Stimulated activated CD8-positive, alpha-beta memory T cell treated with anti-CD3 and anti-CD28 coated beads, Interleukin-15, amount 100 ng/mL, for 1 hour (primary cell): ENCODE measurements at places on chromosomes 11 and 22.
A peak's percentile ranks its signal among the peaks of the same experiment; 100 is the strongest.

GRCh38 chr11:111307472-111308108 is 9.2 kb downstream of the POU2AF3 start:
- DNase-seq: no peak

DNA sequence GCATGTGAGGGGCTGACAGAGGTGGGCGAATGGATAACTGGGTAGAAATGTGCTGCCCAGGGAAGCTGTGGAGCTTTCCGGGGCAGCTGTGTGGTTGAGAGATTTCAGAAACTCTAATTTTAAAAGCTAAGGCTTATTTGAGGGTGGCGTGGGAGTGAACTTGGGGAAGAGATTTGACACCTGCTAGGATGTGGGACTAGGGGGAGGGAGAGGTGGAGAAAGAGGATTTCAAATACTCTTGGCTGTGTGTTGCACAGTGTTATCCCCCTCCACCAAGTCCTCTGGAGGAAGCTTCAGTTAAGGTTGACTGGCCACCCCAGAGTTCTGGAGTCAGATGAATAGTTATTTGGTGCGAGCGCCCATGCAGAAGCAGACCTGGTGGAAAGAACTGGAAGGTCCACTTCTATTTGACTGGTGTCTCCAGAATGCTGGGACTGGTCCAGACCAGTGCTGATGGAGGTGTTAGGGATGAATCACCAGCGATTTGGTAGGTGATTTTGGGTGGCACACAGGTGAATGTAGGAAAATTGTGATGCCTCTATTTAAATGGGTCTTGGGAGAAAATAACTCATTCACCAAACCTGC is 72.8 kb upstream of the ALX4 start:
- DNase-seq: no peak

- DNase-seq: peak; percentile 10
These were observed 109.8 kb downstream of the NAT10 start for GRCh38 chr11:34214961-34215805.

- no peak for DNase-seq
These were observed 8.0 kb downstream of the DENND6B start for GRCh38 chr22:50318698-50319411.

- no peak for DNase-seq
These were observed 942 bp upstream of the RPS6KA4 start for GRCh38 chr11:64357904-64358535.

GRCh38 chr11:77088236-77089003 is 14.2 kb upstream of the OMP start:
- no peak for DNase-seq

DNA sequence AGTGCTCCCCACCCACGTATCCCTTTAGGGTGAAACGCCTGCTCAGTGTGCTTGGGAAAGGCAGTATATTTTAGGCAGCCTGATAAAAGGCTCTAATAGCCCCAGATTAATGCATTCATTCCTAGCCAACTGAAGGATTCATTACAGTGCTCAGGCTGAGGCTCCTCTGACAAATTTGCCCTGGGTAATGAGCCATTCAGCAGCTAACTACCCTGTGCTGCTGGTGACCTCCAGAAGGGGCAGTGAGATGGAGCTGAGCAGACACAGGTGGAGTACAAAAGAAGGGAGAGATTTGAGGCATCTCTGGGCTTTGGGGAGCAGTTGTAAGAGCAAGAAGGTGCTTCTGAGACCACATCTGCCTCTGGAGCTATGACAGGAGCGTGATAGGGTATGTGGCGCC is 817.0 kb downstream of the NTM start:
- DNase-seq: no peak

DNA sequence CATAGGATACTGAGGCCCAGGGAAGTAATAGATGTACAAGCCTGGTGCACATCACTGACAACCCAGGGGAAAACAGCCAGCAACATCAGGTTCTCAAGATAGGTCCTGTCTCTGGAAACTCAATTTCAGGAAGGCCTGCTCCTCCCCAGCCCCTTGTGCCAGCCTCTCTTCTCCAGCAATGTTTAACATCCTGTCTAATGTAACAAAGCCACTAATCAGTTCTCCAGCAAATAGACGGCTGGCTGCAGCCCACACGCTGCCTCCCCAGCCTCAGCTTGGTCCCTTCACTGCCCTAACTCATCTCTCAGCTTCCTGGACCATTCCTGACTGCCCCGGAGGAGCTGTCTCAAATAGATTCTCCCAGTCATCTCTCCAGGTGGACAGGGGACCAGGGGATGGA is 37.8 kb downstream of the RPL27A start:
- no peak for DNase-seq

GRCh38 chr11:105719073-105719822 is 109.4 kb downstream of the GRIA4 start:
- no peak for DNase-seq

- DNase-seq: no peak
These were observed at the start of gene TRIM6 for GRCh38 chr11:5596607-5597201. TSS of gene TRIM6 (plus strand) at chr11:5596637. CDS start at chr11:5596898, 261 bp downstream.

DNA sequence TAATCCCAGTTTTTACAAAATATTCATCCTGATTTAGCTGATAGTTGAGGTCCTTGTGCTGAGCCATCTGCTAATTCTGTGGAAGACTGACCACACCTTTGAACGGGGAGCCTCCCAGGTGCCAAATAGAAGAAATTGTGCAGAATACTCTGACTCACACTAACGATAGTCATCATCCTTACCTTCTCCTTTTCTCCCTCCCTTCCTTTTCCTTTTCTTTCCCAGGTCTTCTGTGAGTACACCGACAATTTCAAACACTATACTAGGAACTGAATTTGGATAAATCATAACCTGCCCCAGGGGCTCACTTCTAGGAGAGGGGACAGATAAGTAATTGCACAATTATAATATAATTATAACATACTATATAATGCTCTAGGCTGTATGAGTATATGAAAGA is 73.1 kb upstream of the CTSC start:
- DNase-seq: no peak

DNA sequence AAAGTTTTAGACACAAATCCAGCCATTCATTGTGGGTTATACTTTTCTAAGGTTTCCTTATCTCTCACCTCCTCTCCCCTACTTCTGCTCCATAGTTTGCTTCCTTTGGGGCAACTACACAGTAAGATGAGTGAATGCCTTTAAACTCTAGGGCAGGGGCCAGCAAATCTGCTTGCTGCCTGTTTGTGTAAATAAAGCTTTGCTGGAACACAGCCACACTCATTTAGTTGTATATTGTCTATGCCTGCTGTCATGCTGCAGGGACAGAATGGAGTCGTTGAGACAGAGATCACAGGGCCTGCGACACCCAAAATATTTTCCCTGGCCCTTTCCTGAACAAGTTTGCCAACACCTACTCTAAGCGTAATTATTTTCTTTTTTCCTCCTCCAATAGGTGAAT is 58.7 kb downstream of the TECTA start:
- no peak for DNase-seq

DNA sequence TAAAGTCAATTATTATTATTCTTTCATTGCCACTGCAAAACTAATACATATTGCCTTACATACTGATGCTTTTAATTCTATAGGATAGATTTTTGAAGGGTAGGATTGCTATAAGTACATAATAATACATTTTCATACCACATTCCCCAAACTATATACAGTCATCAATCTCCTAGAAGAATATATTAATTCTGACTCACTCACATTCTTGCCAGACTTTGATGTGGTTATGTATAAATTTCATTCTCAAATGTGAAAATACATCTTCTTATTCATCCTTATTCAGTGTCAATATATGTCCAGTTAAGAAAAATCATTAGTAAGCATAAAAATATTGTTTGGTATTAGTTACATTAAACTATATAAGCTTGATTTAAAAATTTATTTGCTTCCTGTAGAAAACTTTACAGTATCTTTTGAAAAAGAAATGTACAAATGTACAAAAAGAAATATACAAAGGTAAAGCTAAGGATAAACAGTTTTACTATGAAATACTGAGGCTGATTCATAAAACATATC is 458.8 kb upstream of the CNTN5 start:
- no peak for DNase-seq

GRCh38 chr11:107218123-107219013 is 200.1 kb upstream of the GUCY1A2 start:
- DNase-seq: no peak

- no peak for DNase-seq
These were observed 92.8 kb downstream of the FAR1 start for GRCh38 chr11:13761250-13761649.

- no peak for DNase-seq
These were observed 320.5 kb upstream of the ANO3 start for GRCh38 chr11:26011474-26011873.

- no peak for DNase-seq
These were observed 18.9 kb upstream of the RFPL3 start for GRCh38 chr22:32338757-32339156.

DNA sequence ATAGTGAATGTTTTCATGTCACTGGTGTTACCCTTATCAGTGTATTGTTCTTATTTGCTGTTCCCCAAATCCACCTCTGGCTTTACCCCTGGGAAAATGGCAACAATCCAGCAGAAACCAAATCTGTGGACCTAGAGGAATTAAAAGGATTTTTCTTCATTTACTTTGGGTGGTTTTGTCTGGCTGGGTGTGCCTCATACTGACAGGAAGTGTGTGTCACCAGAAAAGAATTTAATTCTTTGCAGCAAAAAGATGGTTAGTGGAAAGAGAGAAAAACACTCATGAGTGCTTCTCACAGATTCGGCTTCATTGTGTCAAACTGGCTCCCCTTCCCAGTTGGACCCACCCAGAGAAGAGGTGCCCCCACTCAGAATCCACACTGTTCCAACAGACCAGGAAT is 38.9 kb downstream of the FZD4 start:
- DNase-seq: no peak

GRCh38 chr11:44282620-44283019 is 27.3 kb downstream of the ALX4 start:
- no peak for DNase-seq

DNA sequence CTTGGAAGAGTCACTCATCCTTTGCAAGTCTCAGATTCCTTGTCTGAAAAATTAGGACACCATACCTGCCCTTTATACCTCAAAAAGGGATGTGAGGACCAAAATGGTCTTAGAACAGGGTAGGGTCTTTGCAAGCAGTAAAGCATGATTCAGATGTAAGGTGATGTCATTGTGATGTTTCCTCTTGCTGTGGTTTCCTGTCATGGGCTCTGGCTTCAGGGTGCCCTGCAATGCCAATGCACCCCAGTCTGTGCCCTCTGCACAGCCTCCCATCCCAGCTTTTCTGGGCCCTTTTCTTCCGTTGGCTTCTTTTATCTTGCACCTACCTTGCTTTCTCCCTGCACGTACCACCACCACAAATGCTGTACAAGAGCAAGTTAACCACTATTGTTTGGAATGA is 87.8 kb upstream of the NNMT start:
- DNase-seq: no peak

DNA sequence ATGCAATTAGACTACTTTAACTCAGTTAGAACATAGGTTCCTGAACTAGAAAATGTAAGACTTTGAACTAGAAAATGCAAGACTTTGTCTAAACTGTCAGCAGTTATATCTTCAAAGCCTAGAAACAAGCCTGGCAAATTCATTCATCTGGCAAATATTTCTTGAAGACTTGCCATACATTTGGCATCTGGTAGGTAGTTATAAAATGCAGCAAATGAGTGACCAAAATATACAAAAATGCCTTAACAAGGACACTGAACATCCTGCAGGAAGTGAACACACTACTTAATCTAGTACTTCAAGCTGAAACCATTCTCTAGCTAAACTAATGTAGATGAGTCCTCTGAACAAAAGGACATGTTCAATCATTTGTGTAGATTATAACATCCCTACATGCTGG is 84.7 kb upstream of the SCUBE2 start:
- DNase-seq: no peak

- no peak for DNase-seq
These were observed 6.6 kb downstream of the MPPED2 start for GRCh38 chr11:30579415-30580175.

DNA sequence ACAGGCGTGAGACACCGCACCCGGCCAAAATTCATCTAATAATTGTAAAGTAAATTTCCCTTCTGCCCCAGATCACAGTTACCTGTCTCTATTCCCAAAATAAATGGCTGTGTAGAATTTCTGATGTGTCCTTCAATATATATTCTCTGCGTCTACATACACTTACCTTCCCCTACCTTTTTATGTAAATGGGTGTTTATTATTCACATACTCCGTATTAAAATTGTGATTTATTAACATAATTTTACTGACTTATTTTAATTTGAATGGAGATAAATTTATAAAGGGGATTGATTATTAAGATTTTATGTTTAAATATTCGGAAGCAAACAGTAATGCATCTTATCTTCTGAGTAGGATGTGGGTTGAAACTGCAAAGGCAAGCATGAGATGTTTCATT is 16.4 kb upstream of the ZNF280A start:
- DNase-seq: no peak

- DNase-seq: no peak
These were observed 31.7 kb downstream of the NEAT1 start for GRCh38 chr11:65454311-65454695.

GRCh38 chr22:29503811-29504372 is 23.9 kb downstream of the NEFH start:
- no peak for DNase-seq

DNA sequence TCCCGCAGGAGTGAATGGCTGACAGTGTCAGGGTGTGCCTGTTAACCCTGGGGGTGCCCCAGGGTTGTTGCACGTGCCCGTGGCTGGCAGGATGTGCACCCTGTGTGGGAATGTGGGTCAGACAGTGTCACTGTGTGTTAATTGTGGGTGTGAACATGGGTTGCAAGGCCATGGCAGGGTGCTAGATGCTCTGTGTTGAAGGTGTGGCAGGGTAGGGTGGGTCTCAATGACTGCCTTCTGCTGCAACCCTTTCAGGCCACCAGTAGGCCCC is 8.3 kb downstream of the RIN1 start:
- DNase-seq: no peak

- no peak for DNase-seq
These were observed 79.4 kb upstream of the NAV2 start for GRCh38 chr11:19633276-19633675.

GRCh38 chr11:92424281-92424680 is 199.7 kb downstream of the FAT3 start:
- no peak for DNase-seq

GRCh38 chr22:29917052-29917902 is 34.3 kb downstream of the MTMR3 start:
- no peak for DNase-seq

DNA sequence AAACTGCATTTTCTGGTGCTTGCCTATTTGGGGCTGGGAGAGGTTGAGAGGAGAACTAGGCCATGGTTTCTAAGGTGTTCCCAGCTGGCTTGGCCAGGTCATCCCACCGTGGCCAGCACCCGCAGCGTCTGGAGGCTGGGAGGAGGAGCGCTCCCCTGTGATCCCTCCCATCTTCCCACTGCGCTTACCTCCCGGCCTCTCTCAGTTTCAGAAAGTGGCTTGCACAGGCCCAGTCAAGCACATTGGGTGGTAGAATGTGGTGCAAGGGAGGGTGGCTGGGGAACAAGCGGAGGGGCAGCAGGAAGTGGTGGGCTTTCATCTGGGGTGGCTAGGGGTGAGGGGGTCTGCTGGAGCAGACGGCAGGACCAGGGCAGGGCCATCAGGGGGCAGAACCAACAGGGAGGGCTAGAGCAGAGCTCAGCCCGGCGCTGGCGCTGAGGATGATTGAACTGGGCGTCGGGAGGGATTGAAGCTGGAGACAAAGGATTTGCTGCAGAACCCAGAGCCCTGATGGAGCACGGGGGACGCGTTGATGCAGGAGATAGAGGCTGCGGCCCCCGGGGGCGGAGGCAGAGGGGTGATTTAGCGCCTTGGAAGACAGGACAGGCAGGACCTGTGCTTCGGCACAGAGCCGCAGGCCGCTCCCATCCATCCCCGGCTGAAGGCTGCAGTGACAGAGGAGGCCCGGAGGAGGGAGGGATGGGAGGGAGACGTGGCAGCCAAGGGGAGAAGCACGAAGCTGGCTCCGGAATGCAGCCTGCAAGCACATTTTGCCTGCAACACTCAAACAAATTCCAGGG is 76.0 kb downstream of the TRIM29 start:
- no peak for DNase-seq

- no peak for DNase-seq
These were observed 27.4 kb downstream of the IL18BP start for GRCh38 chr11:72026090-72026489.
